ENCODE measurements at places on chromosomes 4 and X.

- no peak for DNase-seq
Measured at GRCh38 chrX:6203462-6204215, 25.0 kb downstream of the NLGN4X start.

- no peak for DNase-seq
Measured at GRCh38 chrX:119880076-119880475, 8.4 kb downstream of the NDUFA1 start.

- DNase-seq: no peak
Measured at GRCh38 chr4:68406479-68406859, 40.8 kb upstream of the TMPRSS11E start.

GRCh38 chr4:48153791-48154550 lies 19.9 kb upstream of the TXK start:
- no peak for DNase-seq

Measured in activated T-cell treated with anti-CD3 and anti-CD28 coated beads for 48 hours (primary cell).